ENCODE measurements at places on chromosomes 6 and 20. TPM values are rescaled to one million over a fixed set of nuclear protein-coding genes. Genes with fewer than 3 reads are reported as not detected.

Gene TOMM6
- total RNA-seq, result 148 TPM

Gene C6orf132
- 0.54 TPM for total RNA-seq

Gene C20orf96
- total RNA-seq, result 1.7 TPM

Gene MEI4
- not detected for total RNA-seq

Gene PDE7B
- total RNA-seq, result 41.9 TPM

Gene SLA2
- total RNA-seq, result not detected

Gene CDSN
- not detected for total RNA-seq

Gene COL12A1
- total RNA-seq, result 138 TPM

Gene AGER
- 0.50 TPM for total RNA-seq

Gene GJA1
- total RNA-seq, result 71.6 TPM

Gene TMEM30A
- 82.9 TPM for total RNA-seq

Gene HDGFL1
- total RNA-seq, result not detected

Gene PGC
- not detected for total RNA-seq

Gene MATN4
- total RNA-seq, result not detected

Gene PMEPA1
- 1.8 TPM for total RNA-seq

Gene EFCAB8
- not detected for total RNA-seq

Gene GINS1
- 0.88 TPM for total RNA-seq

Gene PCMTD2
- 48.2 TPM for total RNA-seq

Gene TSHZ2
- 16.7 TPM for total RNA-seq

Gene KIAA1755
- total RNA-seq, result 1.9 TPM

Gene SLC17A2
- total RNA-seq, result not detected

Gene SLC17A9
- total RNA-seq, result 0.81 TPM

All from cardiac ventricle fibroblast (primary cell).